ENCODE measurements at places on chromosomes 1 and 21.

- no peak overlapping the region for H3K4me3 ChIP-seq
- no peaks in the 10 kb centered on the region for H3K4me1 ChIP-seq
- DNase-seq: no peak
- H3K36me3 ChIP-seq: peaks cover 90% of the 10 kb centered on the region
- peaks cover 9% of the 10 kb centered on the region for H3K27me3 ChIP-seq
Measured at GRCh38 chr1:4203501-4203900, 303.4 kb upstream of the C1orf174 start.

GRCh38 chr1:231724876-231725647 is 98.5 kb downstream of the DISC1 start:
- H3K27ac ChIP-seq: no peak overlapping the region
- H3K27me3 ChIP-seq: no peaks in the 10 kb centered on the region
- H3K4me1 ChIP-seq: no peaks in the 10 kb centered on the region

DNA sequence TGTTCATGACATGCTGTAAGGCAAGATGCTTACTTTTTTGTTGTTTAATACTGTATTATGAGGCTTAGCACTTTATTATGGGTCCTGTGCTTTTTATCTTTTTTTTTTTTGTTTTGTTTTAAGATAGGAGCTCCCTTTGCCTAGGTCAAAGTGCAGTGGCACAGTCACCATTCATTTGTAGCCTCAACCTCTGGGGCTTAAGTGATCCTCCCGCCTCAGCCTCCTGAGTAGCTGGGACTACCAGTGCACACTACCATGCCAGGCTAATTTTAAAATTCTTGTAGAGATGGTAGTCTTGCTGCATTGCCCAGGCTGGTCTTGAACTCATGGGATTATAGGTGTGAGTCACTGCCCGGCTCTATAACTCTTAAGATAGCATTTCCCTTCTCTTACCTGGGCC is 4.6 kb downstream of the UBAP2L start:
- no peak overlapping the region for H3K27ac ChIP-seq
- DNase-seq: no peak
- H3K36me3 ChIP-seq: peaks cover 64% of the 10 kb centered on the region
- peaks cover 25% of the 10 kb centered on the region for H3K4me1 ChIP-seq
- no peak overlapping the region for H3K4me3 ChIP-seq

- H3K4me3 ChIP-seq: no peak overlapping the region
- H3K36me3 ChIP-seq: peaks cover 22% of the 10 kb centered on the region
- peaks cover 21% of the 10 kb centered on the region for H3K4me1 ChIP-seq
- peak overlapping the region; percentile 79 for H3K27ac ChIP-seq
Measured at GRCh38 chr1:113940365-113941244, 11.5 kb downstream of the HIPK1 start.

DNA sequence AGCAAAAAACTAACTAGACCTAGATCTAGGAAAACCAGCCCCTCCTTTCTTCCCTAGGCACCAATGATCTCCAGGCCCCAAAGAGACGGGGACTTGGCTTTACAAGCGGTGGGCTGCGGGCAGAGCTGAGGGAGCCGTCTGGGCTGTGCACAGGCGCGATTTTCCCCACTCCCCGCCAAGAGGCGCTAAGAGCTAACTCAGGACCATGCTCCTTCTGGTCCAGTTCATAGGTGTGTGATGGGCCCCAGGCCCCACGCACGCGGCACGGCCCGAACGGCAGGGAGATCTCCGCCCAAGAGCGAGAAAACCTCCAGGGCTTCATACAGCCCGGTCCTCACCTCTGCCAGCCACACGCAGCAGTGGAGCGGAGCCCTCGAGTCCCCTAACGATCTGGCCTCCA is 7.5 kb upstream of the GPR153 start:
- no peaks in the 10 kb centered on the region for H3K36me3 ChIP-seq
- peak; percentile 67 for DNase-seq
- H3K27ac ChIP-seq: no peak overlapping the region
- no peaks in the 10 kb centered on the region for H3K27me3 ChIP-seq

GRCh38 chr1:211329764-211330201 is 3.1 kb downstream of the TRAF5 start:
- no peak overlapping the region for H3K4me3 ChIP-seq
- no peaks in the 10 kb centered on the region for H3K36me3 ChIP-seq
- H3K27me3 ChIP-seq: peaks cover 17% of the 10 kb centered on the region
- DNase-seq: no peak
- no peak overlapping the region for H3K27ac ChIP-seq
- peaks cover 61% of the 10 kb centered on the region for H3K4me1 ChIP-seq

DNA sequence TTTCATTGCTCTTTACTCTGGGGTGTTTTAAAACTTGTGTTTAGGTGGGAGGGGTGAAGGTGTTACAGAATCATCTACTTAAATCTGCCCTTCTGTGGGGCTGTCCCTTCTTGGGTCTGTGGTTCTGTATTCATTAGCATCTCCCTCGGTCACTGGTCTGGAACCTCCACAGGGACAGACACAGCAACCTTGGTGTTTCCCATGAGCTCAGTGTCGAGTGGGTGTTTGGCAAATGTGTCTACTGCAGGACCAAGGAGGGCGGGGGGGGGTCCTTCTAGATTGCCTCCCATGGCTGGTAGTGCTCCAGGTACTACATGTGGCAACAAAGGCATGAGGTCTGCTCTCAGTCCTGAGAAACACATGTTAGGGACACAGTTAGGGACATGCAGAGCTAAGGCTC is 273.4 kb downstream of the PCP4 start:
- no peak overlapping the region for H3K27ac ChIP-seq
- no peak overlapping the region for H3K4me3 ChIP-seq
- H3K36me3 ChIP-seq: no peaks in the 10 kb centered on the region
- no peaks in the 10 kb centered on the region for H3K27me3 ChIP-seq
- no peak for DNase-seq

DNA sequence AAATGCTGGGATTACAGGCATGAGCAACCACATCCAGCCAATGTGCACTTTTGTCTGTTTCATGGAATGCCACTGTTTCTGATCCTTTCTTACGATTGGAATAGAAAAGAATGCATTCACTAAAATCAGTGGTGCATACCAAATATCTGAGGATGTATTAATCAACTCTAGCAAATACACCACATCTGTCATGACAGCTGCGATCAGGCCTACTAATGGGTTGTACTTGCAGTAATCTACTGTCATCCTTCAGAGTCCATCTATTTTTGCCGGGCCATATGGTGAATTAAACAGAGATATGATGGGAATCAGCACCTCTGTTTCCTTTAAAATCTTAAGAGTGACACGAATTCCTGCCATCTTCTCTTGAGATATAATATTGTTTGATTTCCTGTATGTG is 8.5 kb upstream of the USP1 start:
- no peaks in the 10 kb centered on the region for H3K27me3 ChIP-seq
- H3K4me3 ChIP-seq: no peak overlapping the region
- no peaks in the 10 kb centered on the region for H3K36me3 ChIP-seq
- no peak for DNase-seq

DNA sequence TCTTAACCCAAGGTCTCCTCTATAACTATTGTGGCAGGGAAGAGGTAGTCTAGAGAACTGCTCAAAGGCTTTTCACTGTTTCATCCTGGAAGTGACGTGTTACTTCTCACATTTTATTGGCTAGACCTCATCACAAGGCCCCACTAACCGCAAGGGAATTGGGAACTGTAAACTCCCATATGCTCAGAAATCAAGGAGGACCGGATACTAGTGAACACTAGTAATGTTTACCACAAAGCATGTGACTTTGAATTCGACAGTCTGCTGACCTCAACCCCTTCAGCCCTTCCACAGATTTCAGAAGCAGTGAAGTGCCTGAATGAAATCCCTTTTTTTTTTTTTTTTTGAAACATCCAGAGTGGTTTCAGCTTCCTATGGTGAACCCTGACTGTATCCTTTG is 3.4 kb upstream of the EEIG2 start:
- no peak overlapping the region for H3K27ac ChIP-seq
- no peak overlapping the region for H3K4me3 ChIP-seq
- DNase-seq: no peak
- H3K36me3 ChIP-seq: no peaks in the 10 kb centered on the region

GRCh38 chr1:111679541-111679940 is 59.7 kb downstream of the INKA2 start:
- H3K27me3 ChIP-seq: peaks cover 7% of the 10 kb centered on the region
- no peak overlapping the region for H3K27ac ChIP-seq
- DNase-seq: no peak
- peaks cover 74% of the 10 kb centered on the region for H3K36me3 ChIP-seq
- no peaks in the 10 kb centered on the region for H3K4me1 ChIP-seq
- no peak overlapping the region for H3K4me3 ChIP-seq

- peaks cover 84% of the 10 kb centered on the region for H3K27me3 ChIP-seq
- no peaks in the 10 kb centered on the region for H3K36me3 ChIP-seq
- H3K4me1 ChIP-seq: peaks cover 9% of the 10 kb centered on the region
- no peak for DNase-seq
Measured at GRCh38 chr1:160080381-160081100, 797 bp upstream of the KCNJ9 start.

- H3K4me3 ChIP-seq: no peak overlapping the region
- H3K36me3 ChIP-seq: no peaks in the 10 kb centered on the region
- no peak for DNase-seq
- H3K4me1 ChIP-seq: peaks cover 2% of the 10 kb centered on the region
- H3K27me3 ChIP-seq: no peaks in the 10 kb centered on the region
Measured at GRCh38 chr1:209900734-209901133, 37.3 kb upstream of the SYT14 start.

- DNase-seq: no peak
- no peak overlapping the region for H3K4me3 ChIP-seq
- no peak overlapping the region for H3K27ac ChIP-seq
- peaks cover 29% of the 10 kb centered on the region for H3K4me1 ChIP-seq
- peaks cover 9% of the 10 kb centered on the region for H3K36me3 ChIP-seq
Measured at GRCh38 chr1:201706109-201706508, 122.8 kb upstream of the IPO9 start.

GRCh38 chr1:70979881-70980280 is 67.7 kb downstream of the PTGER3 start:
- no peak overlapping the region for H3K27ac ChIP-seq
- no peak for DNase-seq
- H3K36me3 ChIP-seq: no peaks in the 10 kb centered on the region
- no peaks in the 10 kb centered on the region for H3K4me1 ChIP-seq

DNA sequence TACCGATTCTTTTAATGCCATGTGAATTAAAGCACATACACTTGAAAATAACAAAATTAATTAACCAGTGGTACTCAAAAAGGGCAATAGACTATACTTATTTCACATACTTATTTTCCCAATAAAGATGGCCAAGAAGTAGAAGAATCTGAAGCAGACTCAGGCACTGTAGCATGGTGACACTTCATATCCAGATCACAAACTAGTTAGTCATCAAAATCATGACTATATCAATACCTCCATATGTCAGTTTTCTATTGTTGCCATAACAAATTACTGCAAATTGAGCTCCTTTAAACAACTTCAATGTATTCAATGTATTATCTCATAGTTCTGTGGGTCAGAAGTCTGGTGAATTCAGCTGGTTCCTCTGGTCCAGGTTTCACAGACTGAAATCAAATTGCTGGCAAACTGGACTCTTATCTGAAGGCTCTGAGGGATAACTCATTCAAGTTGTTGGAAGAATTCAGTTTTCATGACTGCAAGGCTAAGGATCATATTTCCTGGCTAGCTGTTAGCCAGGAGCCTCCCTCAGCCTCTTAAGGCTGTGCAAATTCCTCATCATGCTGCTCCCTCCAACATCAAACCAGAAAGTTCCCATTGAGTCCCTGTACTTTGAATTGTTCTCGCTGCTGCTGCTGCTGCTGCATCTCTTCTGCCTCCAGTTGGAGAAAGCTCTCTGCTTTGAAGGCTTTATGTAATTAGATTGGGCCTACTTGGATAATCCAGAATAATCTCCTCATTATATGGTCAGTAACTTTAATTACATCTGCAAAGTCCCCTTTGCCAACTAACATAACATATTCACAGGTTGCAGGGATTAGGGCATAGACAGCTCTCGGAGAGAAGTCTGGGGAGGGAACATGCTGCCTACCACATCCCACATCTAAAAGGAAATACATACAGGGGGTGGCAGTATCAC is 91.5 kb downstream of the MRPL39 start:
- H3K27ac ChIP-seq: no peak overlapping the region
- H3K4me3 ChIP-seq: no peak overlapping the region
- no peak for DNase-seq
- H3K36me3 ChIP-seq: no peaks in the 10 kb centered on the region

GRCh38 chr1:46406881-46407608 is 12.9 kb downstream of the FAAH start:
- DNase-seq: no peak
- peak overlapping the region; percentile 53 for H3K4me3 ChIP-seq
- H3K4me1 ChIP-seq: peaks cover 25% of the 10 kb centered on the region
- H3K27me3 ChIP-seq: no peaks in the 10 kb centered on the region

- H3K4me1 ChIP-seq: no peaks in the 10 kb centered on the region
- H3K4me3 ChIP-seq: no peak overlapping the region
- peaks cover 5% of the 10 kb centered on the region for H3K36me3 ChIP-seq
- H3K27ac ChIP-seq: no peak overlapping the region
Measured at GRCh38 chr1:222979561-222979960, 163.5 kb downstream of the TLR5 start.

DNA sequence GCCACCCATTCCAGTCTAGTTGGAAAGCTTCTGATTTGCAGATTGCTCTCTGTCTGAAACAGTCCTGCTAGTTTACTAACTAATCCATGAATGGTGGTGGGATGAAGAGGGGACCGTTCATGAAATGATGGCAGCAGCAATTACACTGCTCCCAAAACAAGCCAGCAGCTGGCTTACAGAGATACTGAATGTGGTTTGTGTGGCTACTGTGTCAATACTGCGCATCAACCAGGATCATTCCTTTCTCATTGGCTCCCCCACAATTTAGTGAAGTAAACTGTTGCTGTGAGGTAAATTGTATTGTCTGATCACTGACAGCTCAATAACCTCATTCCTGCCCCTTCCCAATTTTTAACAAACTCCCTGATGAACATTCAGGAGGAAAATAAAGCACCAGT is 191.3 kb upstream of the LMO4 start:
- H3K4me3 ChIP-seq: no peak overlapping the region
- DNase-seq: no peak
- H3K27ac ChIP-seq: no peak overlapping the region
- no peaks in the 10 kb centered on the region for H3K36me3 ChIP-seq
- peaks cover 22% of the 10 kb centered on the region for H3K4me1 ChIP-seq

GRCh38 chr1:226578946-226579578 is 30.5 kb downstream of the STUM start:
- H3K27ac ChIP-seq: no peak overlapping the region
- H3K36me3 ChIP-seq: no peaks in the 10 kb centered on the region
- DNase-seq: no peak
- no peaks in the 10 kb centered on the region for H3K4me1 ChIP-seq

GRCh38 chr1:153957744-153958110 is 685 bp downstream of the CRTC2 start:
- peaks cover 34% of the 10 kb centered on the region for H3K36me3 ChIP-seq
- no peaks in the 10 kb centered on the region for H3K27me3 ChIP-seq
- no peak for DNase-seq
- H3K27ac ChIP-seq: peak overlapping the region; percentile 93
- peak overlapping the region; percentile 94 for H3K4me3 ChIP-seq
- H3K4me1 ChIP-seq: peaks cover 49% of the 10 kb centered on the region

DNA sequence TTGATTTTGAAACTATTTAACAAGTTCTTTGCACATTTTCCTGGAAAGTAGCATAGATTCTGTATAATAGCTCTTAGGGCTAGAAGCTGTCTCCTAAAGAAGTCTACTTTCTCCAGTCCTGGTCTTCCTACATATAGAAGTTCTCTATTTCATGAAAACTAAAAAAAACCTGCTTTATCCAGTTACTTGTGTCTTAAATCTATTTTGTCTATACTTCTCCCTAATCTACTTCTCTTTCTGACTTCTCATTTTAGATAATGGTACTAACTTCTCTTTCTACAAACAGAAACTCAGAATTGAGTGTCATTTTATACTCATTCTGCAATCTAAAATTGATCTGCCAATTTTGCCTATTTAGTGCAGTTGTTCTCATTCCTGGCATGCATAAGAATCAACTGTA is 28.7 kb downstream of the PDE4B start:
- no peak overlapping the region for H3K27ac ChIP-seq
- no peak for DNase-seq
- H3K27me3 ChIP-seq: no peaks in the 10 kb centered on the region
- H3K4me3 ChIP-seq: no peak overlapping the region
